Astrocyte (in vitro differentiated cells and primary cell): ENCODE measurements at places on chromosomes 1 and 21.
A peak's percentile ranks its signal among the peaks of the same experiment; 100 is the strongest.

- no peak for DNase-seq
Measured at GRCh38 chr1:112060261-112060660, 70.8 kb upstream of the KCND3 start.

DNA sequence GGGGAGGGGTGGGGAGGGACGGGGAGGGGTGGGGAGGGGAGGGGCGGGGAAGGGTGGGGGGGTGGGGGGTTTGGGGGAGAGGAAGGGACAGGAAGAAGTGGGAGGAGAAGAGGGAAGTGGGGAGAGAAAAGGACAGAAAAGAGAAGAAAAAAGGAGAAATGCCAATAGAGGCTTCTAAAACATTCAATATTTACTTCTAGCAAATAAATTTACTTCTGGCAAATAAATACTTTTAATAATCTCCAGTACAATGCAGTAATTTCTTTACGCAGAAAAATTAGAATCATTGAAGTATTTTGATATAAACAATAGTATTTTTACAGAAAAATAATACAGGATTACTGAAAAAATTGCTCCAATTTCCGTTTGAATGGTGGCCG is 9.4 kb upstream of the GPR161 start:
- no peak for DNase-seq

DNA sequence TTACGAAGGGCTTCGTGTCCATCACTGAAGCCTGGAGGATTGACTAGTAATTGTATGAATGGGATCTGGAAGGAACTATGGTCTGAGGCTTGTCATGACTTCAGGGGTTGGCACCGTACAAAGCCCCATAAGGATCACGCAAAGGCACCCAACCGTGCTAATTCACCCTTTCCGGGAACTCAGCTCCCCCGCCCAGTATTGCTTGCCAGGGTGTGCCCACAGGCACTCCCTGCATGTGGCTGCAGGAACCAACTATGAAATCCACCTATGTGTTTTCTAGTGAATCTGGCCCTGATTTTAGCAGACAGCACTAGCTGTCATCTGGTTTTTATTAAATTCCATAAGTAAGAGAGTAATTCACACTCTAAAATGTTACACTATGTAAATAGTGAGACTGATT is 139.2 kb downstream of the TM2D1 start:
- no peak for DNase-seq

- no peak for DNase-seq
Measured at GRCh38 chr1:229411434-229412055, 22.3 kb downstream of the ACTA1 start.

GRCh38 chr1:37474046-37474696 is at the start of gene ZC3H12A:
Gene ZC3H12A, plus strand, starts transcription at chr1:37474580. Its CDS starts 917 bp downstream, at chr1:37475497.
- DNase-seq, result peak; percentile 66

DNA sequence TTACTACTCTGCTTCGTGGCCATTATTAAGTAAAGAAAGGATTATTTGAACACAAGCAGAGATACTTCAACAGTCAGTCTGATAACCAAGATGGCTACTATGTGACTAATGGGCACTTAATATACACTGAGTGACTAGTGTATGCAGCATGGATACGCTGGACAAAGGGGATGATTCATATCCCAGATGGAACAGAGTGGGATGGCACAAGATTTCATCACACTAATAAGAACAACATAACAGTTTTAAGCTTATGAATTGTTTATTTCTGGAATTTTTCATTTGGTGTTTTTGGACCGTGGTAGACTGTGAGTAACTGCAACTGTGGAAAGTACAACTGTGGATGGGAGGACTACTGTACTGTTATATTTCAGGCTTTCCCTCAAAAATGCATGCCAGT is 9.4 kb downstream of the ZCCHC17 start:
- DNase-seq, result peak; percentile 92

GRCh38 chr1:37073854-37074379 is 39.6 kb upstream of the GRIK3 start:
- no peak for DNase-seq

DNA sequence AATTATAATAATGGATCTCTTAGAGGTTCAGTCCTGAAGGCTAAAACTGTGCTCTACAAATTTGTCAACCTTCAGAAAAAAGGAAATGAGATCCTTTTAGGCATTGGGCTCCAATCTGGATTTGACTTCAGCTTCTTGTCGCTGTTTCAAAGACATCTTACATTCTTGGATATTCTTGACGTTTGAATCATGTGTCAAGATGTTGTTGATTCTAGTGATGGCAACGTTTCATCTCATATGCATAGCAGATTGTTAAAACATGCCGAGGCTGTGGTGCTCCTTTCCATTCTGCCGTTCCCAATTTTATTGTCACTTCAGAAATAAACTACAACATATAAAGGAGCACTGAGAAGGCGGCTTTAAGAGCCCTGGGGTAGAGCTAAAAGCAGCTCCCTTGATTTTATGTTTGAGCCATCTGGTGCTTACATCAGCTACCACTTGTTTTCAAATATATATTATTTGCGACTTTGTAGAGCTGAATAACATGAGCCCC is 467.6 kb upstream of the ZRANB2 start:
- DNase-seq, result no peak

DNA sequence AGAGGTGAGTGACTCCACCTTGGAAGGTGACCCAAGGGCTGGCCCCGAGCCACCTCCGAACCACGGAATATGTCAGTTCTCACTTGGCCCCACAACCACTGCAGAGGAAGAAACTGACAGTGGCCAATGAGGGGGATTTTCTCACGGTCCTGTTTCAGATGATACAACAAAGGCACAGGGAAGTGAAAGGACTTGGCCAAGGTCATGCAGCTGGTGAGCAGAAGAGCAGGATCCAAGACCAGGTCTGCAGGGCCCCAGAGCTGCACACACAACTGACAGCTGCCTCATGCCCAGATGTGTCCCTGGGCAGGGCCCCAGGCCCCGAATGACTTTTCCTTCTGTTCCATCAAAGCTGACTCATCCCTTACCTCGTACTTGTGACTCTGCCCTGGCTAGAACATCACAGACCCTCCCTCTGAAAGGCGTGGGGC is 25.8 kb upstream of the EVA1B start:
- peak; percentile 46 for DNase-seq
